ENCODE measurements at places on chromosomes 11 and 22.

DNA sequence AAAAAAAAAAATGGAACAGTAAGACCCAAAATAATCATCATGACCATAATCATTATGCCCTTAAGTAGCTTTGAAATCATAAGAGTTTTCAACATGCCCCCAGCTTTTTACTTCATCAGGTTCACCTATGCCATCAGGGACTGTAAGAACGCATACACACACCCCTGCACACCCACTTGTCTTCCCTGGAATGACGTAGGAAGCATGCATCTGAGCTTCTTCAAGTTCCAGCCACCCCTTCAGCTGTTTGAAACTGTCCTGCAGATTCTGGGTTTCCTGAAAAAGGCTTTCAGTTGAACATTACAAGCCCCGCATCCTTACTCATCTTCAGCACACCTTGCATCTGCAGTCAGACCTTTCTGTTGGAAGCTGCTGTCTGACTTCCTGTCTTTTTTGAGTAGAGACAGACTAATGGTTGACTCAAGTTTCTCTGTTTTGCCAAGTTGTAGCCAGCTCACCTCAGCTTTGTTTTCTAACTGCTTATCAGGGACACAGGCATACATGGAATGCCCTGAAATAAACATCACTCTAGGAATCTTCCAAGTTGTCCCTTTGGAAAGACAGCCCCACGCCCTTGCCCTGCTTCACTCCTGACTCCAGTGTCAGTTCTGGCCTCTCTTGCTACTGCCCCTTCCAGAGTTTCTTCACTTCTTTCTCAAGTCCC is 37.0 kb downstream of the ARHGAP1 start:
- DNase-seq: no peak

- no peak for DNase-seq
Observed at GRCh38 chr11:15118431-15118830, 3.7 kb downstream of the INSC start.

- peak; percentile 19 for DNase-seq
Observed at GRCh38 chr11:57515332-57516060, at the start of gene SLC43A1. Gene SLC43A1 (minus strand): TSS chr11:57515702. CDS start chr11:57514111, 1,591 bp downstream.

GRCh38 chr11:8258289-8258688 is 5.4 kb downstream of the LMO1 start:
- no peak for DNase-seq

GRCh38 chr11:22405377-22405776 is 67.2 kb downstream of the SLC17A6 start:
- no peak for DNase-seq

DNA sequence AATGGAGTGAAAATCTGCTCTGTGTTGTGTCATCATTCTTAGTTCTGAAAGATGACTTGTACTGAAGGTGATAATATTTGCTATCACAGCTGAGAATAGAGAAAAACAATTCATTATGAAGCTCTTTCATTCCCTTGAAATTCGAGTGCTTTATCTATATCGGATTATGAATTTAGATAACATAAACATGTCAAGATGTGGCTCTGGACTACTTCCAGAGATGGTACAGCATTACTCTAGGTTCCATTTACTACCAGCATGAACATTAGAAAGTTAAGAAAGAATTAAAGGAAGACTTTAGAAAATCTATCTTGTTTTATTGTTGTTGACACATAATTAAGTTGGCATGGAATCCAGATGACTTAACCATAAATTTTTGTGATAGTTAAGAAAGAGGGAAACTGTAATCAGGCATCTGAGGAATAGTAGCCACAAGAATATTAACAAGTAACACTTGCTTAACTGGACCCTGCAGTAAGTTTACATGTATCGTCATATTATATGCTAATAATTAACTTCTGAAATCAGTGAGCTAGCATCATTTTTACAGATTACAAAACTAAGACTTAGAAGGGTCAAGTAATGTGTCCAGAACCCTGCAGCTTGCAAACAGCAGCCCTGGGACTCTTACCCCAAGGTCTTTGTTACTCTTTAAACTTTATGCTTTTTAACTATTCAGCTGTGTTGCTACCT is 182.6 kb downstream of the DDX10 start:
- no peak for DNase-seq

DNA sequence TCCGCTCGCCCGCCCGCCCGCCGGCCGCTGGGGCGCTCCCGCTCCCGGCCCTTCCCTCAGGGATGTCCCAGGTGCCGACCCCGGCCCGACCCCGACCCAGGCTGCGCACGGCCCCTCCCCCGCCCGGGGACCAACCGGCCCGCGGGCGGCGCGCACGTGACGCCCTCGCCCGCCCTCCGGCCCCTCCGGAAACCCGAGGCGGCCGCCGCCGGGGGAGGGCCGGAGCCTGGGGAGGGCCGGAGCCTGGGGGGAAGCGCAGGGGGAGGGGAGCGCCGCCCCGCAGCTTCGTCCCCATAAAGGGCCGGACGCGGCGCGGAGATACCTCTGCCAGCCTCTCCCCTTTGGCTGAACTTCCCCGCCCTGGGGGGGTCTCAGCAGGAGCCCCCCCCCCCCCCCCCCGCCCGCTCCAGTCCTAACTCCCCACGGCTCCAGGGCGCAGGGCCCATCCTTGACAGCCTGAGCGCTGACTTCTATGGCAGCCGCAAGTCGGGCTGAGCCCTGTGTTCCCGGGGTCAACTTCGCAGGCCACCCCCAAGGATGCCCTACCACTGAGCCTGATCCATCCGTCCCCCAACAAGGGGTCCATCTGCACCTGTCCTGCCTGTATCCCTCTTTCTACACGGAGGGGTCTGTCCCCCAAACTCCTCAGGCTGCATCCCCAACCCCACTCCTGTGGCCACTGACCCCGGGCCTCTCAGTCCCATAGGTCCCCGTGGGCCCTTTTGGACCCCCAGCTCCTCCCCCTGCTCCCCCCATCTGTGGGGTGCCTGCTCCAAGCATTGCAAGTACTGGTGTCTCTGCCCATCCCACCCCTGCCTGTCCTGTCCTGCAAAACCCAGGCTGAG is at the start of gene MAPK12:
Gene MAPK12 (minus strand): TSS at position 69 of the 845 bp plus-strand sequence. CDS start 174 bp downstream, outside the sequence.
- peak; percentile 68 for DNase-seq

DNA sequence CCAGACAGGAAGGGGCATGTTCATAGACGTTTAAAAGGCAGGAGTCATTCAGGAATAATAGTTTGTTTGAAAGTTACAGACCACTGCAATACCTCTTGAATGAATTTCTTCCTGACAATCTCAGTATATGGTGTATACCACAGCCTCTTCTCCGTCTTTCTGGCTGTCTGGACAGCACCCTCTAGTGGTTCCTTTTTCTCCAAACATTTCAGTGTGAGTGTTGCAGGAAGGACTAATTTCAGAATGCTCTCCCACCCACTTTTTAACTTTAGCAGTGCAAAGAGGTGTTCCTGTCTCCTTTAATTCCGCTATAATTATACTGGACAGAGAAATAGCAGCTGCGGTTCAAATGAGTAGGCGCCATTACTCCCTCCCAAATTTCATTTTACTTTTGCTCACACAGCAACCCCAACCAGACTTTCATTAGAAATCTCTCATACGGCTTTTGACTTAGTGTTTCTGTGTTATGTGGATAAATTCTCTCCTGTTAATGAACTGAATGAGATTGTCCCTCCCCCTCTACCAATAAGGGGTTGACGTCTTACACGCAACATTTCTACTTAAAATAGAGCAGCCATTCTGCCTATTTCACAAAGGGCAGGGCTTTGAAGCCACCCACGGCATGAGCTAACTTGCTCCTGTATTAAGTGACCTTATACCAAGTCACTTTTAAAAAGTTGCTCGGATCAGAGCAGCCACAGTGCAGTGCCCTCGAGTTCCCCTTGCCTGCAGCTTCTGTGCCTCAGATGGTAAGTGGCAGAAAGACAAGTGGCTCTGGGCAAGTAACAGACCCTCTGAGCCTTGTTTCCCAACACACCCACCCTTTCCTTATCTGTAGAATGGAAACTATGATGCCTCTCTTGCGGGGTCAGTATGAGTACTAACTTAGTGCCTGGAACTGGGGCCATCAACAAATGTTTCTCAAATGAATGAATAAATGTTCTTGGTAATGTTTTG is 368.6 kb downstream of the OPCML start:
- DNase-seq: peak; percentile 16

DNA sequence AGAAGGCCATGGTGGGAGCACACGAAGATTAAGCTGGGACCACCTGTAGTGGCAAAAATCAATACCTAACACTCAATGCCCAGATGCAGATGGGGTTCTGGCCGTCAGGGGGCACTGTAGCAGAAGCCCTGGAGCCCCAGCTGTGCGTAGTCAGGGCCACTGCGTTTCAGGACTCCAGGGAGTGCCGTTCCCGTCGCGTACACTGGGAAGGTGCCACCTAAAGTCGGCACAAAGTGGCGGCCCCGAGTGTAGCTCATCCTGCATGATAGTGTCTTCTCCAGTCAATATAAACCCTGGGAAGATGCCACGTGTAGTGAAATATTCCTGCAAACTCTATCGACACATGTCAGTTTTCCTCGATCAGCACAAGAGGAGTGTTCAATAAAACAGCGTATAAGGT is 123.8 kb upstream of the NTM start:
- DNase-seq: no peak

- DNase-seq: no peak
Observed at GRCh38 chr11:60872961-60873524, 5.7 kb downstream of the ZP1 start.

DNA sequence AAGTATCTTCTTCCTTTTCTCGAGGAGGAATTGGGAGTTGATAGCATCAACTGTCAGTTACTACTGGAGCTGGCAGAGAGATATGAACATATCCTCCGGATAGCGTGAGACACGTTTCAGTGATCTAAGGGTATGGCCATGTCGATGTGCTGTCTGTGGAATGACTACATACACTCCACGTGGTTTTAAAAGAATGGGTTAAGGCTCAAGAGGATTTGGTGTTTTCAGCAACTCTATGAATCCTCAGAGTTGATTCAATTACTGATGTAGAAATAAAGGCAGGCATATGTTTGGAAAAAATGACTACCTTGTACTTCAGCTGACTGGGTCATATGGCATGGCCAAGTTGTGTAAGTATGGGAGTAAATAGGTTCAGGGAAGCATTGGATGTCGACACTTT is 22.9 kb downstream of the MMP13 start:
- no peak for DNase-seq

DNA sequence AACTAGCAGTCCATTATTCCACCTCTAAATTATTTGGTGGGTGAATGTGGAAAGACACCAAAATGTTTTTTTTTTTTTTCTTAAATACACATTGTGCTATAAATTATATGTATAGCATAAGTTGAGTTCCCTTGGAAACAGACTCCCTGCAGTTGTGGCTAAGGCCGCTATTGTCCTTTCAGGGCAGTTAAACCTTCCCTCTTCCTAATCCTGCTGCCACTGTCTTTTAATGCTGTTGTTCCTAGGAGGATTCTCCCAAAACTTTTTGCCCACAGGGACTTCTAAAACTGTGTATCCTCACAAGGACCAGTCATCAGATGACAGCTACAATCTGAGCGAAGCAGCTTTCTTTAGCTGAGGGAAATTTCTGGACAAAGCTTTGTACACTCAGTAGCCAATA is 478.9 kb upstream of the CHORDC1 start:
- DNase-seq: no peak

- DNase-seq: no peak
Observed at GRCh38 chr11:74341921-74342320, 30.5 kb upstream of the P4HA3 start.

- DNase-seq: no peak
Observed at GRCh38 chr11:12695873-12696272, 21.7 kb downstream of the TEAD1 start.

GRCh38 chr11:65316227-65317024 is 1.8 kb downstream of the CDC42EP2 start:
- no peak for DNase-seq

DNA sequence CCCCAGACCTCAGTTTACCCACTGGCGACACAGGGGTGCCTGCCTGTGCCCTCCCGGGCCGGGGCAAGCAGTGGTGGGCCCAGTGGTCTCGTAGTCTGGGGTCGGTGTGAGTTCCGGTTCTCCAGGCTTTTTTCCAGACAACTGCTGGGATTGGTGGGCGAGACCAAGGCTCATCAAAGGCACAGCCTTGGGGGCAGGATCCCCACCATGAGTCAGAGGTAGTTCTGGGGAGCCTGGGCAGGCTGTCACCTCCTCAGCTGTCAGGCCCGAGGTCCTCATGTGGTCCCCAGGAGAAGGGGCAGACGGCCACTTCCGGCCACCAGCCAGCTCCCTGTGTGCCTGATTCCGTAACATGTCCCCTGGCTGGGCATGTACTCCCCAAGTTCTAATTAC is 827 bp upstream of the MUC2 start:
- DNase-seq: no peak

- no peak for DNase-seq
Observed at GRCh38 chr11:66858186-66858938, 1.5 kb downstream of the LRFN4 start.

GRCh38 chr11:123040111-123040432 is 21.9 kb downstream of the HSPA8 start:
- DNase-seq: no peak

DNA sequence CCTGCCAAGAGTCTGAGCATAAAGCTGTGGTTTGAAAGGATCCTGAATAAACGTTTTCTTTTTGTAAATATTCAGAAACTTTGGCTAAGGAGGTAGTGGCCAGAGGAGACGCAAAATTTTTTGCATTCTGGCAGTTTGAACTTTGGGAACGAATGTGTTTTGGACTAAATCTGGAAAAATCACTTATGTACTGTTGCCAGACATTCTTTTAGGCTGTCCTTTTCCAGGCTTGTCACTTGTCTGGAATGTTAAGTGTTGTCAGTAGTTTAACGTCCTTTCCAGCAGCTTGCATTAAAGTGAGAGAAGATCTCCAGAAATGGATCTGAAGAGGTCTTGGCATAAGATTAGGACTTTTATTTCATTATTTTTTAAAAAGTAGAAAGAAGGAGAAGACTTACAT is 18.5 kb downstream of the SPECC1L start:
- DNase-seq: no peak

- DNase-seq: no peak
Observed at GRCh38 chr11:122319085-122319484, 203.1 kb upstream of the BLID start.

- no peak for DNase-seq
Observed at GRCh38 chr22:44088976-44089570, 65.0 kb downstream of the PARVB start.

DNA sequence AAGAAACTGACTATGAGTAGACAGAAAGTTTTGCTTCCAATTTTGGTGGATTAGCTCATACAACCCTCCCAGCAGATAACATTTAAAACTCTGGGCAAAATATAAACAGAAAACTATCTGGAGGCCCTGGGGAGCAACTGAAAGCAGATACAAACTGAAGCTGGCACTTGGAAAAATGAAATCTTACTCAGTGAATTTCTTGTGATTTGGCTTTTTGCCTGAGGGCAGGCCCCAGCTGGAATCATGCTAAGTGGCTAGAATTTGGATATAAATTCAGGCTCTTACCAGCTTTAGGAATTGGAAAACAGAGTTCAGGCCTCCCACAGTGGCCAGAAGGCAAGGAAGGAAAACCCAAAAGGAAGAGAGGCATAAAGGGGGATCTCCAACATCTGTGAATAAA is 85.8 kb downstream of the EFCAB6 start:
- DNase-seq: no peak

GRCh38 chr11:32141745-32142546 is 51.1 kb downstream of the RCN1 start:
- DNase-seq: no peak

- no peak for DNase-seq
Observed at GRCh38 chr22:37559901-37560607, at the start of gene CDC42EP1. Gene CDC42EP1 (plus strand): TSS chr22:37560480. CDS start chr22:37566350, 5,870 bp downstream.

GRCh38 chr11:110505528-110506284 is 76.0 kb downstream of the FDX1 start:
- no peak for DNase-seq
